ENCODE measurements at places on chromosomes 11 and 22.

GRCh38 chr22:19592464-19592863 is 68.3 kb upstream of the CLDN5 start:
- no peak for DNase-seq

GRCh38 chr11:72038491-72038890 is 39.8 kb downstream of the IL18BP start:
- peak; percentile 58 for DNase-seq

- no peak for DNase-seq
Observed at GRCh38 chr22:40385036-40385782, 14.8 kb downstream of the SGSM3 start.

DNA sequence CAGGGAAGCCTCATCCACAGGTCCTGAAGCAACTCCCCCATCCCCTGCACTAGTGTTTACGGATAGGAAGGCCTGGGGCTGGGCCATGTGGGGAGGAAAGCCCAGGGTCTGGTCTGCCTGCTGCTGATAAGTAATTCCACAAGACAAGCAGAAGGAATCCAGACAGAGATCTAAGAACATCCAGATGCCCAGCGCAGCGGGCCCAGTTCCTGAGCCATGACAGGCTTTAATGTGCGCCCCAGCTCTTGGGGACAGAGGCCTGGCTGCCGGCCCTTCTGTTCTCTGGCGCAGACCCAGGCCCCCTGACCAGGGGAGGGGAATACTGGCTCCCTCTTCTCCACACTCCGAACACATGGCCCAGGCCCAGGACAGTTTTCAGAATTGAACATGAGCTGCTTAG is 28.8 kb upstream of the ETS1 start:
- no peak for DNase-seq

DNA sequence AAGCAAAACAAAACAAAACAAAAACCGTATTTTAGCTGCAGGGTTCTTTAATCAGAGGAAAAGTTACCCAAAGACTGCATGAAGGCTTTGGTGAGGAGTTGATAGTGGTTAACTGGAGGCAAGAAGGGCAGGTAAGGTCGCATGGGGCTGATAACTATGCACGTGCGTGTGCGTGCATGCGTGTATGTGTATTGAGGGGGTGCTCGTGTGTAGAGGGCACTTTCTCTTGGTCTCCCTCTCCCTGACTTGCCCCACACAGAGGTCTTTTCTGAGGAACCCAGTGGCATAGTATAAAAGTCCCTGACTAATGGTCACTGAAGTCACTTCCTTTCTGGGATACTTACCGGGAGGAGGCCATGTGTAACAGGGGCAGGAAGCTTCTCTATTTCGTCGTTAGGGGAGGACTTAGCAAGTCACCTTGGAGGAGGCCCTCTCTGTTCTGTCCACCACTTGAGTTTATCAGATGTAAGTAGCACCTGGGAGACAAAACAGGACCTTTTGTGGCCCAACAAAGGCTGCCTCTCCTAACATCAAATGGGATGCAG is 20.1 kb upstream of the FCHSD2 start:
- no peak for DNase-seq

DNA sequence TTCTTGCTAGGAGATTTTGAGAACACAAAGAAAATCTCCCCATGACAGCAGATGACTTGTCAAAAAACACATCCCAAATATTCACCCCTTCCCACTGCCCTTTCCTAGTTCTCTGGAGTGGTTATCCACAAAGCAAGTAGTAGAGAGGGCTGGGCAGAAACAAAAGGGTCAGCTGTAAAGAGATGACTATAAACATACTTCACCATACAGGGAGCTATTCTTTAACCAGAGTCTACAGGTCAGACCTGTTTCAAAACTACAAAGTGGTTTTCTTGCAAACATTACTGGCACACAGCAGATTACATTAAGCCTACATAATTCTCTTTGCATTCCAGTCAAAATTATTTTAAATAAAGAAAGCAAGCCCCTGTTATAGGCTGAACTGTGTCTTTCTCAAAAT is 47.7 kb upstream of the NFRKB start:
- DNase-seq: no peak

DNA sequence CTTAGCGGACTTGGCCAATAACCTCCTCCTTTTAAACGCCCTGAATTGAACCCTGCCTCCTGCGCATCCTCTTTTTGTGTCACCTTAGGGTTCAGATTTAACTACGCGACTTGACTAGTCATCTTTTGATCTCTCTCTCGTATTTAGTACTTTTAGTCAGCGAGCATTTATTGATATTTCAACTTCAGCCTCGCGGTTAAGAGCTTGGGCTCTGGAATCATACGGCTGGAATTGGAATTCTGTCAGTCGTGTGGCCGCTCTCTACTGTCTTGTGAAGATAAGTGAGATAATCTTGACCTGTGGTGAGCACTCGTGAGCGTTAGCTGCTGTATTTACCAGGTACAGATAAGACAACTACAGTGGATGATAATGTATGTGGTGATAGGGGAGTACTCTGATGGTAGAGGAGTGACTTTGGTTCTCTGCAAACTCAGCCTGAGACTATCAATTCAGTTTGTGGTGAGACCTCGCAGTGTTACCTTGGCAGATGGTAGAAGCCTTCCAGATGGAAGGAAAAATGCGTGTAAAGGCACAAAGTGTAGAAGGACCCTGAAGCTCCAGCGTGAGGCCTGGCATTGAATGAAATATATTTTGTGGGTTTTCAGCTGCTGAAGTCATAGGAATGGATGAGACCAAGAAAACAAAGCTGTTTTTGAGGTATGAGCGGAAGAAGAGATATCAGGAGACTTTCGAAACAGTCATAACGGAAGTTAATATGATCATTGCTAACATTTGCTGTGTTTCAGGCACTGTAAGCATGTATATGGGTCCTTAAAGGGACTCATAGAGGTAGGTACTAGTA is 682 bp downstream of the ATM start:
- no peak for DNase-seq

DNA sequence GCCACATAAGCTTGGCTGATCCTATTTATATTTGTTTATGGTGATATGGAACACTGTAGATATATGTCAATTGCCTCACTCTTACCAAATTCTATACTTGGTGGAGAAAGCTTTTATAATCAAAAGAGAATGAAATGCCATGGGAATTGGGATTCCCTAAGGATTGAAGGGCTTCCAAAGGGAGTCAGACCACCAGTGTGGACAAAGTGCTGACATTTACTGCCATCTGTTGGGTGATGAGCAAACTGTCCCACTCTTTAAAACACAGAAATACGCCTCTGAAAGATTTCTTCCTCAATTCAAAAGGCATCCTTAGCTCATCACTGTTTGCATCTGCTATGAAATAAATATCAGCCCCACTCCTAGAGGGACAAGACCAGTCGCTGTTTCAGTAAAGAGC is 7.1 kb downstream of the SLC1A2 start:
- DNase-seq: peak; percentile 23

DNA sequence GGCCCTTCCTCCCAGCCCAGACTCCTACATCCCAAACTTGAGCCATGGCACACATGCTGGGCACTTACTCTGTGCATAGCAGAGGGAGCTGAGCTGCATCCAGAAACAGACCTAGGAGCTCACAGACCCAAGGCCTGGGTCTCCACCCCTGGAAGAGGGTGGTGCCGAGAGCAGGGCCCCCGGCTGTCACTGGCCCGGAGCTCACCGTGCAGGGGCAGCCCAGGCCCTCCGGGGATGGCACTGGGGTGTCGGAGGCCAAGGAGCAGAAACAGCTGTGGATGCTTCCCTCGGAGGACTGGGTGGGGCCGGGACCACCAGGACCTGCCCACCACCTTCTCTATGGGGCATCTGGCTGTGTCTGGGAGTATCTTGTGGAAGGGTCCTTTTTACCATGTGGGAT is 4.3 kb upstream of the APOBEC3A start:
- DNase-seq: no peak

- no peak for DNase-seq
Observed at GRCh38 chr11:116687458-116688201, 85.2 kb downstream of the BUD13 start.

- DNase-seq: peak; percentile 47
Observed at GRCh38 chr11:35477901-35478300, 47.5 kb downstream of the PAMR1 start.

GRCh38 chr11:57310630-57311086 is 14.1 kb downstream of the TNKS1BP1 start:
- DNase-seq: no peak

GRCh38 chr11:35918716-35919115 is 25.1 kb upstream of the LDLRAD3 start:
- no peak for DNase-seq

DNA sequence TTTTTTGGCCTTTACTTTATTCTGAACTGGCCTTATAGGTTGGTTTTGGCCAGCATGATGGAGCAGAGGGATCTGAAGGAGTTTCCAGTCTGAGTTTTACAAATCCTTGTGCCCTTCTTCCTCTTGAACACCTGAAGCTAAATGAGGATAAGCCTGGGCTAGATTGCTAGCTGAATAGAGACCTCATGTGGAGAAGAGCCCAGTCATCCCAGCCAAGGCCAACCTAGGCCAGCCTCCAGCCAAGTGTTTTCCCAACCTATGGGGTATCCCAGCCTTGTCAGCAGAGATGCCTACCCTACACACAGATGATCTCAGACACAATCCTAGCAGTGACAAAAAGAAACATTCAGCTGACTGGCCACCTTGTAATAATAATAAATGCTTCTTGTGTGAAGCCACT is 966 bp upstream of the CASP12 start:
- DNase-seq: no peak

- DNase-seq: no peak
Observed at GRCh38 chr22:37454857-37455686, 27.8 kb upstream of the ELFN2 start.

DNA sequence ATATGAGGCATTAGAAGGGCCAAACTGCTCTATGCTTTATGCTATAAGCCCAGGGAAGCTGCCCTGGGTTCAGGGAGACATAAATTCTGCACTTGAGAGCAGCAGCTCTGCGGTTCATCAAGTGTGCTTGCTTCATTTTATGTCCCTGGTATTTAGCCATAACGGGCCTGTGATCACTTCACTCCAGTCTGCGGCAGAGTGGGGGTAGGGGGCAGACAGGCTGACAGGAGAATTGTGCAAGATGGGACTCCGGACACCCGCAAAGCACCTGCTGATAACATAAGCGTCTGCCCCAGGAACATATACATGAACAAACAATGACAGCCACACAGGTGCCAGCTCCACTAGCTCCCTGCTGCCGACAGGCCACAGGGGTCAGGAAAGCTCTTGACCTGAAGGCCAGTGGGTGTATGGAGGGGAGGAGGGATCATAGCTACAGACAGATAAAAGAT is 56.1 kb downstream of the SMCO4 start:
- no peak for DNase-seq

DNA sequence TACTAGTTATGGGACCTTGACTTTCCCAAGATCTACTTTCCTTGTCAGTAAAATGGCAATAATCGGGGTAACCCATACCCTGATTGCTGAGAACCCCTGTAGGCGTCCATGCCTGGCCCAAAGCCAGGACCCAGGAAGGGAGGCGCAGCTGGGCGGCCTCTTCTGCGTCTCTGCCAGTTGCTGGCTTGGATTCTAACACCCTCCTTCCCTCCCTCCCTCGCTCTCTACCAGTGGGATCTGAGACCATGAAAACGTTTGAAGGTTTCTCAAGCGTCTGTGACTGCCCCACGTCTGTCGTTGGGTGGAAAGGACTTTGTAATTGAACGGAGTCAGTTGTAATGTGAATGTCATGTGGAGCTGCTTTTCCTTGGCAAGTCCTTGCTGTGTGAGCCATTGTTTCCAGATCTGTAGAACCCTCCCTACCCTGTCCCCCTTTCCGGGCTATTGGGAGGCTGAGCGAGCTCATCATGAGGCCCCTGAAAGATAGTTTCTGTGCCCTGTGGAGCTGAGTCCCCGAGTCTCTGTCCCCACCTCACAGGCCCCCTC is 47.8 kb downstream of the PARVB start:
- DNase-seq: no peak

DNA sequence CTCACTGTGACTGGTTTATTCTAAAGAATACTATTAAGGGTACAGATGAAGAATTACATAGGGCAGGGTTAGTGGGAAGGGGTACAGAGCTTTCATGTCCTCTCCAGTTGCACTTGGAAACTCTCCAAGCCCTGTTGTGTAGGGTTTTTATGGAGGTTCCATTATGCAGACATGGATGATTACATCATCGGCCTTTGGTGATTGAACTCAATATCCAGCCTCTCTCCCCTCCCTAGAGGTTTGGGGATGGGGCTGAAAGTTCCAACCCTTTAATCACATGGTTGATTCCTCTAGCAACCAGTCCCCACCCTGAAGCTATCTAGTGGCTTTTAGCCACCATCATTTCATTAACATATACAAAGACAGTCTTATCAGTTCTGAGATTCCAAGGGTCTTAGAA is 472.6 kb downstream of the BUD13 start:
- DNase-seq: no peak

Data from NCI-H1694 treated with DMSO at 0.1 percent for 48 hours (cell line).